AG10803 (cell line): ENCODE measurements at places on chromosomes 7 and 10.
A peak's percentile ranks its signal among the peaks of the same experiment; 100 is the strongest.

GRCh38 chr7:5291301-5291700, 8.6 kb downstream of the SLC29A4 start:
- no peak for DNase-seq

GRCh38 chr7:132402751-132403245, 173.5 kb downstream of the PLXNA4 start:
- peak; percentile 95 for DNase-seq

GRCh38 chr10:62333135-62333889, 40.9 kb upstream of the ZNF365 start:
- no peak for DNase-seq

DNA sequence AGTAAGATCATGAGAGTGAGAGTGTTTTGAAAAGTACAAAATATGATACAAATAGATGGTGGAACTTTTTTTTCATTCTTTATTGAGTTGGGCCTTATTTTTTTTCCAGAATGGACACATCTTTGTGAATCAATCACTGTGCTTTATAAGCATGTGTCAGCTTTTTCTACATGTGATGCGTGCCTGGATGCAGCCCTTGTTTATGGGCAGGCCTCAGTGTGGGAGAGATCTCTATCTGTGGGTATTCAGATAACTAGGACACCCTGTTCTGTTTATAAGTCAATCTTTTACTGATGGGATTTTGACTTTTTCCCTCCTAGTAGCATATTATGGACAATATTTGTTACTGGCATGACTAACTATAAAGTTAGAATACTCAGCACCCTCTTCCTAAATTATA, 42.9 kb upstream of the IKZF1 start:
- DNase-seq = no peak

- no peak for DNase-seq
Measured at GRCh38 chr10:103808780-103809179, 46.6 kb downstream of the SH3PXD2A start.

DNA sequence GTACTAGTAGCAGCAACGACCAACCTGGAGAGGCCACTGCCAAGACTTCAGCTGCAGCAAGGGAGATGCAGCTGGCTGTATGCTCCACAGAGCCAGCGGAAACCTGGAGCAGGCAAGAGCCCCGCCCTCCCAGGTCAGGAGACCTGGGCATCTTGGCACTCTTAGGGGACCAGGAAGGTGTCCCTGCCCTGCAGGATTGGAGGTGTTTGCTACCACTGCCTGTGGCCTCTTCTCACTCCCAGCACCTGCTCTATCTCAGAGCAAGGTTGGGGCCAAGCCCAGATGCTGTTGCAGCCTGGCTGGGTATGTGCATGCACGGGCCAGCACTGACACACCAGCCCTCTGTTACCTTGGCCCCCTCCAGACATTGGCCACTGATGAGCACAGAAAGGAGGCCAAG, 1512.8 kb downstream of the REEP3 start:
- DNase-seq = no peak
